ENCODE measurements at places on chromosomes 1 and 21.

- no peak for DNase-seq
Measured at GRCh38 chr1:162596514-162597170, 35.1 kb downstream of the UAP1 start.

DNA sequence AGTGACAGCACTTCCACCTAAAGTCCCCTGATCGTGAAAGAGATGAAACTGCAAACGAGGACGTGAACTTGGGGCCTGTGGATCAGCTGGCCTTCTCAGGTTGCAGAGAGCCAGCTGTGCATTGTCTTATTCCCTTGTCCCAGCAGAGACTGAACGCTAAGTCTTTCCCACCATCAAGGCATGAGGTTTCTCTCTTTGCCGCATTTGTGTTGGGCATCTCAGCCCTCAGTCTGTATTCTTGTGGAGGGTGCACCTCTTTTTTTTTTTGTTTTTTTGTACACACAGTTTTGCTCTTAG, 71.4 kb downstream of the KIF26B start:
- DNase-seq, result no peak

- DNase-seq, result peak; percentile 47
Measured at GRCh38 chr21:16587141-16587581, 857.4 kb downstream of the USP25 start.

GRCh38 chr1:225655509-225656258, 2.8 kb upstream of the ENAH start:
- peak; percentile 98 for DNase-seq

DNA sequence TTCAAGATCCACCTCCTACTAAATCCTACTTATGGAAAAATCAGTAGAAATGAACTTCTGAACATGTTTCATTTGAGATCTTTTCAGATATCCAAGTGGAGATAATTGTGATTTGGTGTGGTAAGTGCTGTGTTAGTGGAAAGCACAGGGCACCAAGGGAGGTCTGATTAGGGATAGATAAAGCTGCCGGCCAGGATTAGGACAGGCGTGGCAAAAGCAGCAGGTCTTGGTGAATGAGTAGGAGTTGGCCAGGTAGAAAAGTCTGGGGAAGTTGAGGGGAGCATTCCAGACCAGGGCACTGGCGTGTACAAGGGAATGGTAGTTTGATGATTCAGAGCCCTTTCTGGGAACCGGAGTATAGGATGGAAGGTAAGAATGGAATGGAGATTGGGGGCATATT, 47.8 kb downstream of the AZIN2 start:
- DNase-seq, result no peak

GRCh38 chr1:1013922-1014648, 788 bp downstream of the ISG15 start:
- no peak for DNase-seq

- no peak for DNase-seq
Measured at GRCh38 chr1:30600258-30600657, 123.1 kb downstream of the MATN1 start.

- DNase-seq, result peak; percentile 95
Measured at GRCh38 chr1:108590957-108591356, 31.1 kb downstream of the EEIG2 start.

GRCh38 chr1:186806477-186806876, 22.3 kb upstream of the PLA2G4A start:
- DNase-seq, result no peak

GRCh38 chr1:197857477-197857876, 45.0 kb upstream of the C1orf53 start:
- DNase-seq, result no peak

GRCh38 chr1:192933744-192934143, 124.9 kb downstream of the RGS2 start:
- no peak for DNase-seq

DNA sequence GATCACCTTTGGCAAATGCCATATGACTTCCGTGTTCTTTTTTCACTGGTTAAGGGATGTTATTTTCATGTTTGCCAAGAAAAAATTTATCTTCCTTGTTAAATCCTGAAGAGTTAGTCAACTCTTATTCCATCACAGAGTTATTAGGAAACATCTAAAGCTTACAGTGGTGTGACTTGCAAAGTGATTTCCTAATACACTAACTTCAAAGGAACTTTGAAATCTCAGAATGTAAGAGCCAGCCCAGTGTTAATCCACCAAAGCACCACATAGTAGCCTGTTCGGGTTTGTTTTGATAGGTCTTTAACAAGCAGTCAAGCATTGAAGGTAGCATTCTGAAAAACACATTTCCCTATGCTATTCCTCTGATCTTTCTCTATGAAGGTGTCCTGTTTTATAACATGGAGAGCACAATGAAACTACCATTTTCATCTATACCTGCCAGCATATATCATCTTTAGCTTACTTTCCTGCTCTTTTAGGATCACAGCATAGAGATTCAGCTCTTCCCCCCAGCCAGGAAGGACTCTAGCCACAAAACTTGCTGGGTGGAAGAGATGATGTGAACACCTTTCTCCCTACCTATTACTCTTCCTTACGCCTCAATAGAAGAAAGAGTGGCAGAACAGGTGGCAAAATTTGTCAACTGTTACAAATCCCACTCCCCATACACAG, 82.4 kb upstream of the MAGI3 start:
- no peak for DNase-seq

DNA sequence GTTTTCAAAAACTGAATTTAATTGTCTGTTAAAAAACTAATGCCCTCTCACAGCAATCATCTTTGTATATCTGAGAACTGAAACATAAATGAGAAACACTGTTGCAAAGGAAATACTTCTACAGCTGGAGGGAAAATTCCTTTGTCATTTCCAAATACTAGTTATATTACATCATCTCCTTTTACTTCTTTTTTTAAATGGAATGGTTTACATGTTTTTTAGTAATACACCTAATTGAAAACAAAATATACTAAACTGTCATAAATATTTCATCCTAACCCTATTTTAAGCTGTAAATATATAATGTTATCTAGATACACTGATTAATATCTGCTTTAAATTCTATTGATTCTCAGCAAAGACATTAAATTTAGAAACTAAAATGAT, 19.1 kb downstream of the CDC42BPA start:
- DNase-seq, result no peak

DNA sequence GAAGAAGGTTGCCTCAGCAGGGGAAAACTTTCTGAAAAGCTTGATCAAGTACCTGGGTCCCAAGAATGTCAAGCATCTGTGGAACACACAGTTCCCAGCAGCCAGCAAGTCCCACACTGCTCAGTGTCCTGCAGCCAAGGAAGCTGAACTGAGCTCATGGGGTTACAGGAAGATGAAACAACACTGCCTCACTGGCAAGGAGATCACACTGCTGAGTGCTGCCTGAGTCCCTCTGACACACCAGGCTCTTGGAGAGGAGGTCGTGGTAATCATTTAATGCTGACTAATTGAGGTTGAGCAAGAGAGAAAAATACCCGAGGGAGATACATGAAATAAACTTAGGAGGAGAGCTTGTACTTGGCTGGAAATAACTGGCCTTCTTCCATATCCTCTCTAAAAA, 75.2 kb downstream of the MPZL1 start:
- peak; percentile 98 for DNase-seq

- DNase-seq, result no peak
Measured at GRCh38 chr1:175714350-175714749, 29.0 kb downstream of the TNR start.

All from fibroblast of the conjunctiva (primary cell).